ENCODE measurements at places on chromosomes 3 and 15.

GRCh38 chr3:140187656-140188221 is 252.8 kb downstream of the CLSTN2 start:
- no peak for DNase-seq

DNA sequence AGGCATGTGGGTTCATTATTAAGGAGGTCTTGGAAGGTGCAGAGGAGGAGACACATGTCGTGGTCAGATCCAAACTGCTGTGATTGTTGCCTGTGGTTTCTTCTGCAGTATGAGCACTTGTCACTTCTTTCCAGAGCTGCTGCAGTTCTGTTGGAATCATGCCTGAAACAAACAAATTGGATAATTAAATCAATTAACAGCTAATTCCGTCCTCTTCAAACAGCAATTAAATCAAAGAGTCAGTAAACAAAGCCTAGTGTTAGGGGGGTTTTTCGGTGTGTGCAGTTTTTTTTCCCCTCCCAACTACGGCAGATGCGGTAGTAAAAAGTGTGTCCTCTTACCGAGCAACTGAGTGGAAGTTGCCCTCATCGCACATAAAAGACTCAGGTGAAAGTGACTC is 542.2 kb downstream of the FOXP1 start:
- DNase-seq, result no peak

GRCh38 chr15:95580121-95580520 is 750.4 kb upstream of the NR2F2 start:
- DNase-seq, result no peak

DNA sequence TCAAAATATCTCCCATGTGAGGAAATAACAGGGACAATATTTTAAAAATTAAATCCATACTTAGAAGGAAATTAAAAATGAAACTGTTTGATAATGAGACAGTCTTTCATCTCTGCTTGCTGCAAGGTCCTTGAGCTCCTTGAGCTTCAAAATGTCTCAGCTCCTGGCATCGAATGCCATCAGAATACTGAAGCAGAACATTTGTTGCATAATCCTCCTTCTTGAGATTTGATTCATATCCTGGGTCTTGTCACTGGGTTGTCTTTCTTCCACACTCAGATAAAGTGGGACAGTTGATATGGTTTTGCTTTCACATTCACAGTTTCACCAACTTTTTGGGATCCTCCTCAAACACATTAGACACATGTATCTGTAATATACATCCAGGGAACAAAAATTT is 27.8 kb downstream of the COL8A1 start:
- DNase-seq, result no peak

DNA sequence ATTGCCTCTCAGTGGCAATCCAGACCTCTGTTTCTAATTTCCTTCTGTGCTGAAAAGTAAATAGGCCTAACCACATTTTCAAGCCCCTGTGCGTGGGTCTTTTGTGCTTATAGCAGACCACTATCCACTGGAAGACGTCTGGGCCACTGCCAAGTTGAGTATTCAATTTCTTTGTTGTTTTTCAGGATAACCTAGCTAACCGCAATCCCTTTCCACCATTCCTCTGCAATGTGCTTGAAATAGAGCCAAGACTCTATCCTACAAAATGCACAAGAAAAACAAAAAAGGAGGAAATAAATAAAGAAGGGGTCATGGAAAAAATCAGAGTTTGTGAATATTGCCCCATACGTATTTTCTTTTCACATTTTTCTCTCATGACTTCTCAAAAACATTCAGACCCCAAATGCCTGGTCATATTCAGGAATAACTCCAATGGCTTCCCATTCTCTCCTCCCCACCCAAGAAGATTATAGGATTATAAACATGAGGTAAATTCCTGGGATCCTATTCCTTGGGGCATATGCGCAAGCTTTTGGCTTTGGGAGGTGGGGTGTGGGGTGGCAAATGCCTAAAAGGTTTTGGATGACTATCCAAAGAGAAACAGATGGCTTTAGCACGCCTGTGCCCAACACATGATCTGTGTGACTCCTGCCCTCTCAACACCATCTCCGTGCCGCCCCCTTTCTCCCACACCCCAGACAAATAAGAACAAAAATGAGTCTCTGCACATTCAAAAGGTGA is 217.9 kb upstream of the THBS1 start:
- no peak for DNase-seq

GRCh38 chr3:57682284-57682683 is 10.6 kb downstream of the DENND6A start:
- DNase-seq, result no peak

DNA sequence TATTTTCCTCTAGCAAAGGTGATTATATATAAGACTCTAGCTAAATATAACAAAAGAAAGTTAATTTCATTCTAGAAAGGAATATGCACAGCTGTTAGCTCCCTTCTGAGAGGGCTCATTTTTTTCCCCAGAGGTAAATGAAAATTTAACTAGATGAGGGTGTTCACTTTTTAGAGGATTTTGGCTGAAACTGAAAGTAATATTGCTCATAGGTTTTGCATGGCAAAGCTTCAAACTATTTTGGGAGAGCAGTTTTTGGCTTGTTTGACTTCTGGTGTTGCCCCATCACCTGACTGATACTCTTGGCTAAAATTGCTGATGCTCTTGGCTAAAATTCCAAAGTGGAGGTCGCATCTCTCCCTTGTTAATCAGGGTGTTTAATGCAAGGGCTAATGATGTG is 311.9 kb downstream of the EDEM1 start:
- DNase-seq, result no peak

- DNase-seq, result no peak
These were observed 5.9 kb upstream of the ITPKA start for GRCh38 chr15:41487802-41488201.

DNA sequence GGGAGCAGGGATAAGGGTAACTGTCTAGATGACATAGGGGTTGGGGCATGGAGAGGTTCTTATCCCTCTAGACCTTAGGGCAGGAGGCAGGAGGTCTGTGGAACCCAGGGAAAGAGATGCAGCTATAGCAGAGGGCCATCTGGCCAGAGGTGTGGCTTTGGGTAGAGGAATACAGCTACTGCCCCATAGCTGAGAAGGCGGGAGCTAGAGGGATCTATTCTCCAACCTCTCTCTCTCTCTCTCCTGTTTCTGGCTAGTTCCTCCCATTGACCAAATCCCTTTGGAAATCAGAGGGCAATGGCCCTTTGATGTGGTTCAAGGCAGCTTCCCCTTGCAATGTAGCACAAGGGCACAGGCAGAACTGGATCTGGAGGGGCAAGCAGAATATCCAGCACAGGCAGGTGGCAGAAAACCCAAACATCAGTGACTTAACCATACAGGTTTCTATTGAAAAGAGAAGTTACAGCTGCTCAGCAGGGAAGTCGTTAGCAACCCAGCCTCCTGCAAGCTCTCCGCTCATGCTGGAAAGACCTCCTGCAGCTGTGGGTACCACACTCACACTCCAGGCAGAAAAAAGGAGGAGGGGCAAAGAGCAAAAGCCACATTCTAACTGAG is 22.3 kb upstream of the LMOD3 start:
- DNase-seq, result peak; percentile 33

- DNase-seq, result peak; percentile 92
These were observed 131.8 kb upstream of the UBE2E2 start for GRCh38 chr3:23071296-23071695.

- DNase-seq, result peak; percentile 64
These were observed 317.8 kb upstream of the AGTR1 start for GRCh38 chr3:148379763-148380382.

DNA sequence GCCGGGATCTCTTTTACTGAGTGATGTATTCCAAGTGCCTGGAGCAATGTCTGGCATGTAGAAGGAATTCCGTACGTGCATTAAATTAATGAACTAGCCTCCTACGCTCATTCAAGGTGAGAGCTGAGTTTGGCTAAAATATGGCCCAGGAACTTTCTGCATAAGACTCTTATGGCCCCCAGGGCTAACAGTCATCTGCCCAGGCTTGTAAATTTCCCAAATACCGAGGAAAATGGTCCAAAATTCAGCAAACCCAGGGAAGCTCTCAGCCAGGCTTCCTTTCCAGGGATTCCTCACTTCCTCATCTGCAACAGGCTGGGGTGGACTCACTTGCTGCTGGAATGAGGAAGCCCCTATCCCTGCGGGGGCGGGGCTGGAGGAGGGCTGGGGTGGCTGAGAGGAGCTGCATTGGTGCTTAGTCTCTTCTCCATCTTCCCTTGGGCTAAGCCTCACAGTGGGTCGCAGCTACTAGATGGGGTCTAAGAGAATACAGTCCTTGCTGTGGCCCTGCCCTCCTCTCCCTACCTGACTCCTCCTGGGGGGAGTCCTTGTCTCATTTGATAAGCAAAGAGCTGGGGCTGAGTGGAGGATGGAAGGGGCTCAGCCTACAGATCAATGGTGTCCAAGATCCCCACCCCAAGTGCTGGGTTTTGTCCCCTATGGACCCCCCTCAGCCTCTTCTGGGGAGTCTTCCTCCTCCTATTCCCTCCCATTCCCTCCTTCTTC is 28.5 kb upstream of the APOD start:
- no peak for DNase-seq

- DNase-seq, result no peak
These were observed 50.0 kb downstream of the FGF7 start for GRCh38 chr15:49473031-49473430.

DNA sequence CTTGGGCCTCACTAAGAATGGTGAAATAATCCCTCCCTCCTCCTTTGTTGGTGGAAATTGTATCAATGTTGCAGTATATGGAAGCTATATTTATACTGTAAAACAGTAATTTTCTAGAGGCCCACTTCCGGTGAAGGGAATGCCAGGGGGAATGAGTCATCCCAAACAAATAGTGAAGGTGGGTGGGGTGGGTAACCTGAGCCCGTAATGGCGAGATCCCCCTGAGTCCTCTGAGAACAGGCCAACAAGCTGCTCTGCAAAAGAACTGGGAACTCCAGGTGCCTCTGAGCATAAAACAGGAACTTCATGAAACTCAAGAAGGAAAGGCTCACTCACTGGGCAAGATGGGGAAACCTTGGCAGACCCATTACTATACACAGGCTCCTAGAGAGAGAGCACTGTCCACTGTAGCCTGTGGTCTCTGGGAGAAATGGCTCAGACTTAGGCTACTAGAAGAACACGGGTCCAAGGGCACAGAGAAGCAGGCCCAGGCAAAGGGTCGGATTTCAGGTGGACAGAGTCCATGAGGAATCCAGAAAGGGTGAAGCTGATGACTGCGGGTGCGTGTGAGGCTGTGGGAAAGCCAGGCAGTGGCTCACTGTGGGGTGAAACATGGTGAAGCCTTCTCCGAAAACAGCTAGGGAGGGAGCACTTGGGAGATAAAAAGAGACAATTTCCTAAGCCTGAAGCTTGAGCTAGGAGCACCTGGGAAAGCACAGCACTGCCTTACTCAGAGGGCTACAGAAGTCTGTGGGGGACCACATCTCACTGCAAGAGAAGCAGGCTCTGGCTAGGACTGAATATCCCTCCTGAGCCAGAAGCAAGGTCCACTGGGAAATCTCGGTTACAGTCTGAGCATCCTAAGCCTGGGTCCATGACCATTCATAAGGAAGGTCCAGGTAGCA is 19.8 kb downstream of the LARP6 start:
- no peak for DNase-seq

- DNase-seq, result peak; percentile 70
These were observed 48.0 kb upstream of the RAB6B start for GRCh38 chr3:133943639-133944141.

DNA sequence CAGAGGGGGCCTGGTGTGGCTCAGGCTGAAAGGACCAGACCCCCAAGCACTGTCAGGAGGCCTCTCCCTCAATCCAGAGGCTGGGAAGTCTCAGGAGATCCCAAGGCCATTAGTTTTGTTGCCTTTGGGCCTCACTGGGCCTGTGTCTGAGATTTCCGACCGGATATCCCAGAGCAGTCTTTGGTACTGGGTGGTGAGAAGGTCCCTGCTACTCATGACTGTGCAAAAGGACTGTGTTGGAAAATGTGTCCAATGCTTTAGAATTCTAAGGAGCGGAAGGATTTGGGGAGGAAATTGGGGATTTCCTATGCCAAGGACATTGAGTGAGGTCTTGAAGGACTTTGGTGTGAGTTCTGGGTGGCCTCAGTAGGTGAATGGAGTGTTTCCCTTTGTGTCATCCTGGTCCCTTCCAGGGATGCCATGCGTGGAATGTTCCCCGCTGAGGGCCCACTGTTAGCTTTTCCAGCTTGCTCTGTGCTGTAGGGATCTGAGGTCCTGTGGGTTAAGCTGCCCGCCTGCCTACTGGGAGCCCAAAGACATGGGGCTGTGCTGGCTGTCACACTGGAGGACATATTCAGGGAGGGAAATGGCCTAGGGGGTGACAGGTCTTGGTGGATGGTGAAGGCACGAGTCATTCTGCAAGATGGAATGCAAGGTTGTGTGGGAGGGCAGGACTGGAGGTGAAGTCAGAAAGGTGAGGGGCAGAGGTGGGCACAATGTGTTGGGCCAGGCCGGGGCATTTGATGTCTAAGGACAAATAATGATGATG is 16.4 kb downstream of the SMAD6 start:
- DNase-seq, result no peak

DNA sequence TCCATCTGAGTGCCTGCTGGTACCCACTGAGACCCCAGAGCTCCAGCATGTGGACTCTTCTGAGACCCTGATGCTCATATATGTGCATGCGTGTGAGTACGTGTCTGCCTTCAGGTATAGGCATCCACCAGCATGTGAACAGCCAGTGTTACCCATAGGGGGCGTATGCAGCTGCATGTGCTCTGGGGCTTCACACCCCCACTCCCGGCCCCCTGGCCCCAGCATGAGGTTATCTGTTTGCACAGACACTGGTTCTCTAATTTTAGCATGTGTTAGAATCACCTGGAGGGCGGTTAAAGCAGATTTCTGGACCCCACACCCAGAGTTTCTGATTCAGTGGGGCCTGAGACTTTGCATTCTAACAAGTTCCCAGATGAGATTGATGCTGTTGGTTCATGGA is 824 bp upstream of the CILP start:
- DNase-seq, result peak; percentile 29
